Fibroblast of skin of left biceps (primary cell): ENCODE measurements at places on chromosomes 4 and X.

GRCh38 chr4:82747686-82748575, 50.7 kb downstream of the SCD5 start:
- no peak for DNase-seq

GRCh38 chrX:23554304-23554703, 113.0 kb upstream of the PRDX4 start:
- DNase-seq = no peak

- no peak for DNase-seq
Measured at GRCh38 chrX:96438803-96439202, 245.8 kb upstream of the DIAPH2 start.

GRCh38 chr4:114563536-114564315, 34.9 kb upstream of the UGT8 start:
- DNase-seq = no peak

DNA sequence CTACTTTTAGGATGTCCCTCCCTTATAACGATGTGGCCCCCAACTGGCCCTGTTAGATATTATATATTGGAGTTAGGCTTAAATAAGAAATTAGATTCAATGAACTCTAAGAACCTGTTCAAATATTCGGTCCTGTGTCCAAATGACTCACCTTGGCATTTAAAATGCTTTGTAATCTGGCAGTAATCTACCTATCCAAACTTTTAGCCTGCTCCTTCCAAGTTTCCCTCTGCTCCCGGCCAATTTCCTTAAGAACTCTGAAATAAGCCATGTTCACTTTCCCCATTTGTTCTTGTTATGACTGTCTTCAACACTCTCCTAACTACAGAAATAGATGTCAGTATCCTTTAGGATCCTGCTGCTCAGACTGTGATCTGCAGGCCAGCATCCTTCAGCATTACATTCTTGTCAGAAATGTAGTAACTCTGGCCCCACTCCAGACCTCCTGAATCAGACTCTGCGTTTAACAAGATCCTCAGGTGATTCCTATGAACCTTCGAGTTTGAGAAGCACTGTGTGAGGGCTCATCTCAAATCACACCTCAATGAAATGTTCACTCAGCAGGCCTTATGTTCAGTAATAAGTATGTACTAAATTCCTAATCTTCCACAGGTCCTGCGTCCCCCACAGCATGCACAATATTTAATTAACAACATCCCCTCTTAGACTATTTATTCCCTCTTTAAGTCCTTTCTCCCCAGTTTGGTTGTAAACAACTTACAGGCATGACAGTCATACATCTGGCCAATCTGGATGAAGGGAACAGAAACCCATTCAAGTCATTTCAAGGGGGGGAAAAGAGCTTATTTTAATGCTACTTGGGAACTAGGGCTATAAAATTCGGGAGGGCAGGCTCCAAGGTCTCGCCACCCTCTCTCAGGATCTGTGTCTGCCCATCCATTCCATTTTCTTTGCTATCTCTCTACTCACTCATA, 3.0 kb downstream of the ATP8A1 start:
- DNase-seq = no peak

- no peak for DNase-seq
Measured at GRCh38 chr4:41935652-41936021, 408 bp downstream of the TMEM33 start.

DNA sequence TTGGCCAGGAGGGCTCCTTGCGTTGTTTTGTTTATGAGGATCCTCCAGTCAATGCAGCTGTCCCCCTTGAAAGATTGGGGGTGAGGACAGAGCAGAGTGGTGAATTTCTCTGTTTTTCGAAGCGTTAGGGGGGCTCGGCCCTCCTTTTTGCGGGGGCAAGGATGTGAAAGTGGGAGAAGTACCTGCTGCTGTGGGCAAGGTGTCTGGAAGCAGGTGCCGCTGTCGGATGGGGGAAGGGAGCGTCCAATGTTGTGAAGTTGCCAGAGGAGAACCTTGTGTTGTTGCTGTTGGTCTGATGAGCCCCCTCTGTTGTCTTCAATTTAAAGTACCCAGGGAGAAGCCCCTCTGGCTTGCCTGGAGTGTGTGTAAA, 613 bp downstream of the GLRB start:
- DNase-seq = no peak

- no peak for DNase-seq
Measured at GRCh38 chr4:66091786-66092185, 421.5 kb upstream of the EPHA5 start.

- DNase-seq = no peak
Measured at GRCh38 chr4:878796-879728, 53.1 kb downstream of the GAK start.
